ENCODE measurements at places on chromosomes 5 and 9.
A peak's percentile ranks its signal among the peaks of the same experiment; 100 is the strongest.

DNA sequence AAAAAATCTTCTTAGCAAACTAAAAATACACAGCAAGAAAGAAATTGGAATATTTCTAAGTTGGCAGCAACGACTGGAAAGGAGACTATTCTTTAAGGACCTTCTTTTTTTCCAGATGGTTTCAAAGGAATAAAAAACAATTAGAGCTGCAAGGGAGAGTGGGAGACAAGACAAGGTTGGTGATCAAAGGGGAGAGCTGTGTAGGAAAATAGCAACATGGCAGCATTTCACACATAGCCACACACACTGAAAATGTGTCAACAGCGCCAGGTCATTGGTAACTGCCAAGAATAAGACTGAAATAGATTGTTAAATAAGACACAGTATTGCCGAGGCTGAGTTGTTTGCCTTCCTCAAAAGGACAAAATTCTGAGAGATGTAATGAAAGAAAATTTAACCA lies 88.1 kb upstream of the TLE1 start:
- no peaks in the 10 kb centered on the region for H3K36me3 ChIP-seq
- H3K27ac ChIP-seq: no peak overlapping the region
- peaks cover 2% of the 10 kb centered on the region for H3K27me3 ChIP-seq
- H3K4me1 ChIP-seq: no peaks in the 10 kb centered on the region

DNA sequence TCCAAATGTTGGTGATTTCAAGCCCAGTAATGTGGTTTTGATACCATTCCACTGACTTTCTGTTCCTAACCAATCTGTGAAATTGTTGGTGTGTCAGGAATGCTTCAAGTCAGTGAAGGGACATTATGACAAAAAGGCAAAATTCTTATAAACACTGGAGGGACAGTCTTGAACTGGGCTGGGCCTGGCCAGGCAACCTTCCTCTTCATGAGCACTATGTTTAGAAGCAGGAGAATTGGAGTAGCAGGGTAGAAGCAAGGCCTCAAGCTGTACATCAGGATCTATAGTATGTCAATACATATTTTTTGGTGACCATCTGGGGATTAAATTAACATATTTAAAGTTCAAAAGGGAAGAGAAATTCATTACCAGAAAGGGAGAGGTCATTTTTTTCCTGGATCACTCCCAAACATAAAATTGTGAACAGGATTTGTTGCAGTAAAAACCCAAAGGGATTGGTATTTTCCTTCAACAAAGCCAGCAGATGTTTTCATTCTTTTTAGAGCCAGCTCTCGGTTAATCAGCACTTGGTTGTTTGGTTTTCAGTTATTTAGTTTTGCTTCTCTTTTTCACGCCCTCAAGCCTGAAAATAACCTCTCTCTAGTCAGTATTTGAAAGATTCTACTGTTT lies 77.9 kb upstream of the PIK3R1 start:
- no peaks in the 10 kb centered on the region for H3K27me3 ChIP-seq
- H3K36me3 ChIP-seq: no peaks in the 10 kb centered on the region
- H3K4me1 ChIP-seq: peaks cover 5% of the 10 kb centered on the region
- no peak overlapping the region for H3K4me3 ChIP-seq

DNA sequence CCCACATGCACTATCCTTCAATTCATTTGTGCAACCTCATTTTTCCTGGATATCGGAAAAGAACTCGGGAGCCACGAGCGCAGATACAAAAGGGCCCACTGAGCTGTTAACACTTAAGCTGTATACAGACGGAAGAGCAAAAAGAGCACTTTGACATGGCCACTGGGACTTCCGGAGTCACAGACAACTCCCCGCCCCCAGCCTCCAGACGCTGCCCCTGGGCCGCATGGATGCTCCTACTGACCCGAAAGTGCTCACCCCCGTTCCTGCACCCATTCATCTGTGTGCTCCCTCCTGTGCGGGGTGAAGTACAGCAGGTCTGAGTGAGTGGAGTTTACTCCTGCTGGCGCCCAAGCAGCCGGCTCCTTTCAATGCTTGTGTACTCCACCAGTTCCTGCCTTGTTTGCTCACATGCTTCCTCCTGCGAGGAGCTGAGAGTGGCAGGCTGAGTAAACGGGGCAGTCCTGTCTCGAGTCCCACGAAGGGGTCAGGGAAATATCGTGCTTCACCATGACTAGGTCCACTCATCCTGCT lies 901.0 kb upstream of the CTNND2 start:
- no peaks in the 10 kb centered on the region for H3K27me3 ChIP-seq
- no peaks in the 10 kb centered on the region for H3K4me1 ChIP-seq
- H3K27ac ChIP-seq: no peak overlapping the region
- DNase-seq: no peak
- no peak overlapping the region for H3K4me3 ChIP-seq
- no peaks in the 10 kb centered on the region for H3K36me3 ChIP-seq

DNA sequence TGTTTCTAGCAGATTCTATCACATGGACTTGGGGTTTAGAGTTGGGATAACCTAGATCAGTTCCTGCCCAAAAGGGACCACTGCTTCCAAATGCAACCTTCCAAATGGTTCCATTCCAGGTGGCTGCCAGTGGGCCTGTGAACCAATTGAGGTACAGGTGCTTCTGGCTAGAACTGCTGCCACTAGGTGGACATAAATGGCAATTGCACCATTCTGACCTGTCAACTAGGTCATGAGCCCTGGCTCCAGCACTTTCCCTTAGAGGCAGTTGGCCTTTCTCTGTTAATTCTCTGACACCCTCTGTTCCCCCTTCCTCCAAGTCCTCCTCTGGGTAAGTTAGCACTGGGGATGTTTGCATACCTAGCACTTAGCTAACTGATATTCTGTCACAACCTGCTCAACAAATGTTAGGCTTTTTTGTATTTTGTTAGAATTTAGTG lies 16.6 kb upstream of the HEMGN start:
- no peak for DNase-seq
- no peaks in the 10 kb centered on the region for H3K36me3 ChIP-seq
- no peaks in the 10 kb centered on the region for H3K4me1 ChIP-seq
- no peak overlapping the region for H3K4me3 ChIP-seq

DNA sequence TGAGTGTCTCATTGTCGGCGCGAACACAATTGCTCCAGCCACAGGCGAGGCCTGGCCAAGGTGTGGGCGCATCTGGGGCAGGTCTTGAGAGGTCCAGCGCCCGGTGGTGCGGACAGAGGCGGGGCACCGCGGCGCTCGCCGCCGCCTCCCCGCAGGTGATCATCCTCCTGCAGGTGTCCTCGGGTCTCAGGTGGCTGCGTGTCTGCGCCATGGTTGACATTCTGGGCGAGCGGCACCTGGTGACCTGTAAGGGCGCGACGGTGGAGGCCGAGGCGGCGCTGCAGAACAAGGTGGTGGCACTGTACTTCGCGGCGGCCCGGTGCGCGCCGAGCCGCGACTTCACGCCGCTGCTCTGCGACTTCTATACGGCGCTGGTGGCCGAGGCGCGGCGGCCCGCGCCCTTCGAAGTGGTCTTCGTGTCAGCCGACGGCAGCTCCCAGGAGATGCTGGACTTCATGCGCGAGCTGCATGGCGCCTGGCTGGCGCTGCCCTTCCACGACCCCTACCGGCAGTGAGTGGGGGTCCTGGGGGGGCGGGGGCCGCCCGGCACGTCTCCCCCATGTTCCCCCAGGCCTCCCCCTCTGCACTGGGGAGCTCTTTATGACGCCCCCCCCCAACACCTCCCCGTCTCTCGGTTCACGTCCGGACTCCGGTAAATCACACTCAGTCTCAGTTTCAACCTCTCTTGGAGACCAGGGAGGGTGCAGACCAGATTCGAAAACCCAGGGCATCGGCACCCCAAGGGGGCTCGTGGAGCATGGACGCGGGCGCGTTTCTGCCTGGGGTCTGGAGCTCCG lies 446 bp downstream of the NXNL2 start:
- H3K36me3 ChIP-seq: no peaks in the 10 kb centered on the region
- peak overlapping the region; percentile 38 for H3K4me3 ChIP-seq
- H3K27ac ChIP-seq: no peak overlapping the region
- H3K27me3 ChIP-seq: peaks cover 58% of the 10 kb centered on the region
- peaks cover 29% of the 10 kb centered on the region for H3K4me1 ChIP-seq
- peak; percentile 28 for DNase-seq

DNA sequence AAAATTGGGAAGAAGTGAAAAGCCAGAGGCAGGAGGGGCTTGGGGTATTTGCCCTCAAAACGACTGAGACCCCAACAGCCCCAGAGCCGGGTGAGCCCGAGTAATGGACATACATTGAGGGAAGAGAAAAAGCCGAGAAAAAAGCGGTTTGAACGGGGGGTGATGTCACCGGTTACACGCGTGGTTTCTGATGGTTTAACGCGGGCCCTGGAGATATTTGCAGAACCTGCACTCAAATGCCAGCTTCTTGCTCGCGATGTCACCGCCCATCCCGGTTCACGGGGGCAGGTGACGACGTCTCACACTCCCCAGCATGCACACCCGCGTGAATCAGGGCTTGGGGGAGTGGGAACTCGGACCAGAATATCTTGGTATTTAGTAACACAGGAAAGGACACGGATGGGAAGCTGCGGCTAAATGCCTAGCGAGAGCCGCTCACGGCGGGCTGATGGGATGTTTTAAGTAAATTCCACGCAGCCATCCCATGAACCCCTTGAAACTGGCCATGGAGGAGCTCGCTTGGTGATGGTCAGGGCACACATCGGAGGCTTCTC lies 102.0 kb upstream of the RAPGEF1 start:
- DNase-seq: no peak
- H3K4me3 ChIP-seq: no peak overlapping the region
- H3K4me1 ChIP-seq: no peaks in the 10 kb centered on the region
- no peak overlapping the region for H3K27ac ChIP-seq
- H3K36me3 ChIP-seq: no peaks in the 10 kb centered on the region

DNA sequence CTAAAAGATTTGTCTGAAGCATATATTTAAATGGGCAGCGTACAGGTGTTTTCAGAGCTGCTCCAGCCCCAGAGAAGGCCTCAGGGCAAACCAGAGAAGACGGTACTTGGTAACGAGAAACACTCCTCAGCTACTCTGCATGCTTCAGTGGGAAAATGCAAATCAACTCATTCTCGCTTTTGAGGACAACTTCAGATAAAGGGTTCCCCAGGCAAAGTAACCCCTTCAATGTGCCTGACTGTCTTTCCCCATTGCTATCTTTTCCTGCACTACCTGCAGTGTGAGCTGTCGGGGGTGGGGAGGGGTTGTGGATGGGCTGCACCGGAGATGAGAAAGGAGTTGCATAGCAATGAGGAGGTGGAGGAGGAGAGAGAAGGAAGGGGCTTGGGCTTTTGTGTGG lies 339.7 kb upstream of the CLINT1 start:
- peaks cover 2% of the 10 kb centered on the region for H3K27me3 ChIP-seq
- H3K36me3 ChIP-seq: no peaks in the 10 kb centered on the region
- no peak for DNase-seq
- no peak overlapping the region for H3K27ac ChIP-seq

- no peaks in the 10 kb centered on the region for H3K36me3 ChIP-seq
- no peak for DNase-seq
- no peak overlapping the region for H3K4me3 ChIP-seq
- H3K27me3 ChIP-seq: peaks cover 2% of the 10 kb centered on the region
Observed at GRCh38 chr9:7229571-7229970, 471.8 kb downstream of the KDM4C start.

GRCh38 chr5:418162-419121 lies 24.5 kb upstream of the EXOC3 start:
- H3K36me3 ChIP-seq: no peaks in the 10 kb centered on the region
- H3K4me3 ChIP-seq: no peak overlapping the region
- H3K27me3 ChIP-seq: no peaks in the 10 kb centered on the region
- peak; percentile 85 for DNase-seq
- peak overlapping the region; percentile 66 for H3K27ac ChIP-seq

All from muscle of leg (tissue), 16 donors.